Vagina (tissue), 2 donors: ENCODE measurements at places on chromosomes 12 and 14.

GRCh38 chr12:10256064-10256463 lies 43.4 kb downstream of the GABARAPL1 start:
- no peaks in the 10 kb centered on the region for H3K4me1 ChIP-seq
- no peak for DNase-seq
- H3K27me3 ChIP-seq, result no peaks in the 10 kb centered on the region
- H3K4me3 ChIP-seq, result no peak overlapping the region

DNA sequence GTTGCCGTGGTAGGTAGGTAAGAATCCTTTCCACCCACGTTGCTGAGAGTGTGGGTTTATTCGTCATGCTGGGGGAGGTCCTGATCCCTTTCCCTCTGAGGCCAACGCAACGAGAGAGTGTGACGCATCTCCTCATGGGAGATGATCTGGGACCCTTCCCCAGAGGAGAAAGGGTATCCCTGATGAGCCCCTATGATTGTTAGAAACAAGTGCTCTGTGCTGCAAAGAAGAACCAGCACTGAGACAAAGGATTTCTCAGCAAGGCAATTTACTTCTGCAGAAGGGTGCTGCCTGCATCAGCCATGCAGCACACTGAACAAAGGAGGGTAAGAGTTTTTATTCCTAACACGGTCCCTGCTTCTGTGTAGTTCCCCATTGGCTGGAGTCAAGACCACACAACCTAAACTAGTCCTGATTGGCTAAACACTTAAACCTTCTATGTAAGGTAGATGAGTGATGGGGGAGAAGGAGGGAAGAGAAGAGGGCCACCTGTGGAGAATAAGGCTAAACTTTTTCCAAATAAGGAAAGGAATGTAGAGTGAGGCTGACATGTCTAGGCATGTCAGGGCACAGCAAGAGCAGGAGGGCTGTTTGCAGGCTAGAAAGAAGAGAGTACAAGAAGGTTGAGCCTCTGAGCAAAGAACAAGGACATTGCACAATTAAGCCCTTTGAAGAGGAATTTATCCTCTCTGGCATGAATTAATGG lies 21.3 kb downstream of the CLEC2A start:
- no peaks in the 10 kb centered on the region for H3K36me3 ChIP-seq
- H3K4me1 ChIP-seq, result no peaks in the 10 kb centered on the region
- DNase-seq, result no peak
- H3K27ac ChIP-seq, result no peak overlapping the region
- H3K4me3 ChIP-seq, result no peak overlapping the region

DNA sequence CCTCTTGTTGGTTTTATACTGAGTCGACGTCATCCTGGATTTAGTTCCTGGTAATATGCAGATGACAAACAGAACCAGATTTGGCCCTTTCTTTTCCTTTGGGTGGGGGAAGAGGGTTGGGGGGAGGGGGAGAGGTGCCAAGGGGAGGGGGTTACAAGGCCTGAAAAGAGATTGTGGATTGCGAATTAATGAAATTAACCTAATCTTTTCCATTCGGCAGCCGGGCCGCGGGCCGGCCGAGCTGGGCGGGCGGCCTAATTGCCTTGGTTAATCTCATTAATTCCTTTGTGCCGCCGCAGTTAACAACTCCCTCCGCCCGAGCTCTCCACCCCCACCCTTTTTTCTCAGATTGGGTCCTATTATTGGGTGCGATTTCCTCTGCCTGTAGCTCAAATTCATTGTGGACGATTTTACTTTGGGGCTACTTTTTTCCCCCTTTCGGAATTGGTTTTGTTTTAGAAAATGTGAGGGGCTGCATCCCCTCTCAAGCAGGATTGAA lies 387 bp upstream of the GSC start:
- H3K4me3 ChIP-seq, result peak overlapping the region; percentile 51
- no peaks in the 10 kb centered on the region for H3K36me3 ChIP-seq
- no peak for DNase-seq
- peaks cover 33% of the 10 kb centered on the region for H3K4me1 ChIP-seq
- H3K27ac ChIP-seq, result no peak overlapping the region

DNA sequence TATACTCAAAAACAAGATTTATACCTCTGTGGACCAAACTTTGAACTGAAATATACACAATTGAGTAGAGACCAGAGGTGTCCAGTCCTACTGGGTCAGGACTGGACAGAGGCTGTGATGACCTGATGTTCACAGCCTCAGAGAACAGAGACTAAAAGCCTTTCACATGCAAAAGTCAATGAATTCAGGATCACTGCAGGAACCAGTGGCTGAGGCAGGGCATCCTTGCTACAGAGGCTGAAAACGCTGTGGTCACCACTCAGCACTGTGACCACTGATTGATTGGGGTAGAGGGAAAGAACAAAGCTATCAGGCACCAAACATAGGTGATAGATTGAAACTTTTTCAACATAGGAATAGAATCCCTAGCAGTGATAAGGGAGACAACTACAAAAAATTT lies 25.1 kb downstream of the GRIP1 start:
- H3K4me3 ChIP-seq, result no peak overlapping the region
- H3K27ac ChIP-seq, result no peak overlapping the region
- H3K36me3 ChIP-seq, result no peaks in the 10 kb centered on the region
- no peaks in the 10 kb centered on the region for H3K27me3 ChIP-seq
- no peaks in the 10 kb centered on the region for H3K4me1 ChIP-seq
- DNase-seq, result no peak

DNA sequence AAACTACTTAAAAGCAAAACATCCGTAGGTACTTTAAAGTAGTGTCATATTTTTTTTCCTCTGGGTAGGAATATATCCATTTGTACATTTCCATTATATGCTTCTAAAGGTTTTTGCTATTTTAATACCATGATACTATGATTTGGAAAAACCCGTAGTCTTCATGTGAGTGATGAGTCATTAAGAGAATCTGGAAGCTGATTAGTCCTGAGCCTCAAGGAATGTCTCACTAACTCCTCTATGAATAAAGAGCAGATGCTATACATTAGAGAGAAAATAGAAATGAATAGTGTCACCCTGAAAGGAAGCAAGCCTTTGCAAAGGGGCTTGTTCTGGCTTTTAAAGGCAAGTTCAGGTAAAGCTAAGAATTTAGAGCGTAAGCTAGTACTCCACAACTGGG lies 432.1 kb downstream of the CCDC91 start:
- no peaks in the 10 kb centered on the region for H3K27me3 ChIP-seq
- H3K36me3 ChIP-seq, result no peaks in the 10 kb centered on the region
- DNase-seq, result no peak
- H3K4me1 ChIP-seq, result no peaks in the 10 kb centered on the region
- no peak overlapping the region for H3K4me3 ChIP-seq

GRCh38 chr14:85527445-85528035 lies 2.4 kb upstream of the FLRT2 start:
- H3K4me3 ChIP-seq, result no peak overlapping the region
- H3K27ac ChIP-seq, result peak overlapping the region; percentile 81
- H3K36me3 ChIP-seq, result no peaks in the 10 kb centered on the region
- no peaks in the 10 kb centered on the region for H3K27me3 ChIP-seq
- DNase-seq, result no peak

GRCh38 chr12:2667716-2668440 lies 126.9 kb upstream of the FKBP4 start:
- H3K4me1 ChIP-seq, result no peaks in the 10 kb centered on the region
- H3K27me3 ChIP-seq, result no peaks in the 10 kb centered on the region
- H3K36me3 ChIP-seq, result no peaks in the 10 kb centered on the region

- H3K4me1 ChIP-seq, result peaks cover 14% of the 10 kb centered on the region
- H3K4me3 ChIP-seq, result peak overlapping the region; percentile 97
- no peaks in the 10 kb centered on the region for H3K27me3 ChIP-seq
- DNase-seq, result no peak
- H3K36me3 ChIP-seq, result no peaks in the 10 kb centered on the region
- peak overlapping the region; percentile 65 for H3K27ac ChIP-seq
These were observed 795 bp downstream of the SMAGP start for GRCh38 chr12:51269174-51270066.

GRCh38 chr12:50314636-50315312 lies 31.5 kb upstream of the LIMA1 start:
- H3K27ac ChIP-seq, result no peak overlapping the region
- H3K36me3 ChIP-seq, result no peaks in the 10 kb centered on the region
- no peak overlapping the region for H3K4me3 ChIP-seq

GRCh38 chr12:66736931-66737330 lies 58.1 kb upstream of the GRIP1 start:
- no peak overlapping the region for H3K27ac ChIP-seq
- no peaks in the 10 kb centered on the region for H3K36me3 ChIP-seq
- no peak for DNase-seq
- no peaks in the 10 kb centered on the region for H3K4me1 ChIP-seq
